ENCODE measurements at places on chromosomes 4 and X. TPM values are rescaled to one million over a fixed set of nuclear protein-coding genes. Genes with fewer than 3 reads are reported as not detected.
A peak's percentile ranks its signal among the peaks of the same experiment; 100 is the strongest.

DNA sequence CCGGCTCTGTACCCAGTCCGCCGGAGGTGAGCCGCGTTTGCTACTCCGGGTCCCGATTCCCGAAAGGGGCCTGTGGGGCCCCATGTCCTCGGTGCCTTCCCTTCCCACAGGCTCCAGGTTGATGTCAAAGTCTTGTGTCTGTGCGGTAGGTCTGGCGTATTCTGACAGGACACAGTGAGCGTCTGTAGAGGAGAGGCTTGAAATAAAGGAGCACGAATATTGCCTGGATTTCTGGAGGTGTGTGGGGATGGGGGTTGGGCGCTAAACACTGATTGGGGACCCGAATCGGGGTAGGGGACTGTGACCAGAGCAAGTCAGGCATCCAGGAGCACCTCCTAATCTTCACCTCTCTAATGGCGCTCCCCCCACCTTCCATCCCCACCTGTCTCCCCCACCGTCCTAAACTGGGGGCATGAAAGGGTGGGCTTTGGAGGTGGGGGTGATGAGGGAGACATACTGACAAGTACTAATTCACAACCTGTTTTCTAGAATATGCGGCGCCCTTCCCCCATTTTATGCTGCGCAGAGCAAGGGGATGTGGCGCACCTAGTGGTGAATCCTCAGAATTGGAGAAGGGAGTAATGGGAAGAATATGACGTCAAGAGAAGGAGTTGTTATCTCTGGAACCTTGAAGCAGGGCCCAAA, 855 bp downstream of the GPRASP2 start:
- peak; percentile 58 for DNase-seq

RAB9B gene
- 21.4 TPM for total RNA-seq

C1GALT1C1 gene
- total RNA-seq, result 29.1 TPM

- DNase-seq, result no peak
Measured at GRCh38 chrX:100674705-100675104, 30.7 kb downstream of the SRPX2 start.

SSX1 gene
- not detected for total RNA-seq

RBBP7 gene
- total RNA-seq, result 76.8 TPM

SPANXA1 gene
- not detected for total RNA-seq

CYSLTR1 gene
- total RNA-seq, result 3.1 TPM

CPE gene
- total RNA-seq, result 92.5 TPM

- no peak for DNase-seq
Measured at GRCh38 chr4:88527787-88528186, 4.2 kb upstream of the PYURF start.

RTL5 gene
- 3.9 TPM for total RNA-seq

ATP2B3 gene
- total RNA-seq, result not detected

- no peak for DNase-seq
Measured at GRCh38 chr4:14695095-14695845, 307.0 kb upstream of the CPEB2 start.

ZNF718 gene
- 4.0 TPM for total RNA-seq

IQCM gene
- not detected for total RNA-seq

GRCh38 chr4:188002751-188003150, 7.2 kb downstream of the ZFP42 start:
- DNase-seq, result no peak

P2RY4 gene
- total RNA-seq, result not detected

- no peak for DNase-seq
Measured at GRCh38 chr4:168421671-168422070, 58.6 kb downstream of the DDX60L start.

PDE6B gene
- total RNA-seq, result 4.7 TPM

GRCh38 chrX:17768997-17769396, 31.7 kb downstream of the SCML1 start:
- no peak for DNase-seq

KCND1 gene
- 0.99 TPM for total RNA-seq

IL21 gene
- total RNA-seq, result not detected

DNA sequence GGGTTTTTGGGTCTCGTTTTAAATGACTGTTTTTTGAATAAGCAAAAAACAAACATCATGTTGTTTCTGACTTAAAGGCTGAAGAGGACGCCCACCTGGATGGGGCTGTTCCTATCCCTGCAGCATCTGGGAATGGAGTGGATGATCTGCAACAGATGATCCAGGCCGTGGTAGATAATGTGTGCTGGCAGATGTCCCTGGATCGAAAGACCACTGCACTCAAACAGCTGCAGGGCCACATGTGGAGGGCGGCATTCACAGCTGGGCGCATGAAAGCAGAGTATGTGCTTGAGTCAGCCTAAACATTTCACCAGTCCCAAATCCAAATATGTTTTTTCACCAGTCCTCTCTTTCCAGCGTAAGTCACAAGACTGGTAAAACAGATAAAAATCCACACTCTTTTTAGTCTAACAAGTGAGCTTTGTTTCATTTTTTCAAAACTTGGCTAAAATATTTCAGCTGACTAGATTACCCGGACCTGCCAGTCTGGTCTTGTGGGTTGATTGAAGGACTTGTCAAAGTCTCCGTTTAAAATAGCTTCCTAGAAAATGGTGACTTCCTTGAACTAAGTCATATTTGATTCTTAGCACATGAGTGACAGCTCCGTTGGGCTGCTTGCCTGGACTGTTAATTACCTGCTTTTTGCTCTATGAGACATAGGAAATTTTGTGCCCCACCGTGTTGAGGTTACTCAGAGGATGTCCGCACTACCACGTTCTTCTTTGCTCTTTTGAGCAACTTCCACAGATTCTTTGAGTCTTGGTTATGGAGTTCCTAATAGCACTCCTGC, 20.8 kb downstream of the ENOPH1 start:
- no peak for DNase-seq

DNA sequence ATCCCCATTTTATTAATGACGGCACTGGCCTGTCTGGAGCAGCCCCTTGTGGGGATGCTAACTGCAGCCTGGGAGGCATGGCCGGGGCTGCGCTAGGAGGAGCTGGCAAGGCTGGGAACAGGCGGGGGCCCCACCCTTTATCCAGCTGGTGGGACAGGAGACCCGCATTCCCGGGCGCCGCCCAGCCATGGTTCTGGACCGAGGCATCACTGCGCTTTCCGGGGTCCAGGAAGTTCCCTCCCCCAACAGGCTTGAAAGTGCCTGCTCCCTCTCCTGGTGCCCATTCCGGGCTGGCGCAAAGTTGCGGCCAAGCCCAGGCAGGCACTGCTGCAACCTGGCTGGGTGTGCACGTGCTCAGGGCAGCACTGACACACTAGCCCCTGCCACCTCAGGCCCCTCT, 124.5 kb downstream of the PARM1 start:
- no peak for DNase-seq

GRCh38 chr4:20680736-20681135, 19.5 kb upstream of the PACRGL start:
- DNase-seq, result no peak

GRCh38 chrX:48492293-48492910, 16.4 kb upstream of the PORCN start:
- no peak for DNase-seq

DNA sequence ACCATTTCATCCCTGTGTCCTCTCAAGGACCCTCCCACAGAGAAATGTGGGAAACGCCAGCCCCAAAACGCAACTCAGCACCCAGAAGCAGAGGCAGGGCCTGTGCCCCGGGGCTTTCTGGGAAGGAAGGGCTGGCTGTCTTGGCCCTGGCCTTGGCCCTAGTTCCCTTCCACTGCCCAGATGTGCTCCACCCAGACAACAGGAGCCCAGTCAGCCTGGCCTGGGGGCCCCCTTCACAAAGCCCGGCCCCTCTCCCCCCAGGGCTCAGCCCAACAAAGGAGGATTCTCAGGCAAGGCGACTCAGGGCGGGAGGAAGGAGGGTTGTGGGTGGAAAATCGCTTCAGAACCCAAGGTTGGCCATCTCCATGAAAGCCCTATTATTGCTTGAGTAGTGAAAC, 82.5 kb downstream of the PJA1 start:
- DNase-seq, result no peak

SHISA3 gene
- 6.8 TPM for total RNA-seq

GRCh38 chrX:54641530-54641929, 111.5 kb downstream of the GNL3L start:
- no peak for DNase-seq

ALB gene
- 1.5 TPM for total RNA-seq

CTSO gene
- 10.0 TPM for total RNA-seq

RRAGB gene
- 9.5 TPM for total RNA-seq

BGN gene
- total RNA-seq, result 193 TPM

SLC4A4 gene
- 22.8 TPM for total RNA-seq

DNA sequence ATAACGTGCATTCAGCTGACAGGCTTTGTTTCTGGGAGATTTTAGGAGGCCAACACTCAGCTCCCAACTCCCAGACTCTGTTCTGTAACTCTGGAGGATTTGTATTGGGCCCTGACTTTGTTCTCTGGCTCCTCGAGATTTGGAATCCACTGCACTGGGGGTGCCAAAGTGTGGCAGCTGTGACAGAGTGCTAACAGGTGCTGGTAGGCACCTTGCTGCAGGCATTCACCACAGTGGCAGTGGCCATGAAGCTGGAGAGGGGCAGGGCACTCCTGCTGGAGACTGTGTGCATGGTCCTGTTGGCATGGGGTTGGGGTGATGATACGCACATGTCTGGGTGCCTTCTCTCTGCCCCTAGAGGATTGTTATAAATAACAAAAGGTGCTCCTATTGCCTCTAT, 1094.9 kb upstream of the SLIT2 start:
- DNase-seq, result no peak

Data from left cardiac atrium (tissue), 4 donors.